ENCODE measurements at places on chromosomes 11 and 22.

- no peak for DNase-seq
Measured at GRCh38 chr22:49551897-49552614, 275.6 kb downstream of the BRD1 start.

DNA sequence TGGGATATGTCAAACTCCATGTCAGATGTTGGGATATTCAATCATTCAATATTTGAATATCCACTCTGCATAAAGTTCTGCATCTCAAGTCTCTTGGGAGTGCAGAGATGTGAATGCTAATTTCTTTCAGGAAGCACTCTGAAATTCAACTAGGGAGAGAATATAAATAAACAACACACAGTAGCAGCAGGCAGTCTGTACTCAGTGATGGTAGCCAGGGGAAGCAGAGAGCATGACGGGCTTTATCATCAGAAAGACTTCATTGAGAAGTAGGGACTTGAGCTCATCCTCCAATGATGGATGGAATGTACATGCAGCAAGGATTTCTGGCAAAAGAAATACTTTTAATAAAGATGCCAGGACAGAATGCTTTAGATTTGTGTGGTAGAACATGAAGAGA, 9.8 kb upstream of the TEAD1 start:
- DNase-seq = no peak

DNA sequence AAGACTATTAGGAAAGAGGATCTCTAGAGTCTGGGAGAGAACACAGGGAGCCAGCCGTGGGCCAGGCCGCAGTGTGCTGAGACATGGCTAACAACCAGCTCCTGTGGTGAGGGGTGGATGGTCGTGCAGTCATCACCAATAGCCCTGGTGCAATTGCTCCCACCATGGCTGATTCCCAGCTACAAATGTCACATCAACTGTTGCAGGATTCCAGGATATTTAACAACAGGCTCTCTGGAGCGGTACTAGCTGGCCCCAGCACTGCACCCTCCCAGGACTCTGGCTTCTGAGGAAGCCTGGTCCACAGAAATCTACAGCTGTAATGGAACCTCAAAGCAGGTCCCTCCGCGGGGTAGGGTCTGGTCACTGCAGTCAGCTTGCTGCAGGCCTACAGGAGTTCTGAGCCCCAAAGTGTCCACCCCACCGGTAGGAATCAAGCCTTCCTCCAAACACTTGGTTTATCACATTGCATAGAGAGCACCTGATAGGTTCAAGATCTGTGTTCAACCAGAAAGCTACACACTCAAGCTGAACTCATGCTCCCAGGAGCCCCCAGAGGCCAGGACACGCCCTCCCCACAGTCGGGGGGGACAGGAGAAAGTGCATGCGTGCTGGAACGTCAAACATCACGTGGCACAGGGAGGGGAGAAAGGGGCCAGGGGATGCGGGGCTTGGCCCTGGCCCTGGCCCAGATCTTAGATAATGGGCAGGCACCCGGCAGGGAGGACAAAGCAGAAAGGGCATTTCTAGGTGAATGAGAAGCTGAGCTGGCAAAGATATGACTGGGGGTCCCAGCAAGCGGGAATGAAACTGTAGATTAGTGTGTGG, 609.0 kb downstream of the TBC1D22A start:
- no peak for DNase-seq

DNA sequence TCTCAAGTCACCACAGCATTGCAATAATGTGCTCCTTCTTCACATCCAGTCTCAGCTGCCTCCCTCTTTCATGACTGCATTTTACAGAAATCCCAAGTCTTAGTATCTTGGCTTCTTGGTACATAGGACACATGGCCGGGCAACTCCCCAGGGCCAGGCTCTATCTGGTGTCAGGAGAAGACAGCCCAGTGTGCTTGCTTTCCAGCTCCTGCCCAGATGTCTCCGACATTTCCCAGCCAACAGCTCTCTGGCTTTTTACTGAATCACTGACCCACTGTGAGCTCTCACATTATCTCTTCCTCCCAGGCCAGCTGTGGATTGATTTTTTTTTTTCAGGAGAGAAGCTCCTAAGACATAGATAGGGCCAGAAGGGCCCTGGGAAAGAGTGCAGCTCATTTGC, 346.0 kb upstream of the C11orf87 start:
- DNase-seq = no peak

- DNase-seq = no peak
Measured at GRCh38 chr11:103013421-103013820, 57.9 kb upstream of the MMP13 start.

DNA sequence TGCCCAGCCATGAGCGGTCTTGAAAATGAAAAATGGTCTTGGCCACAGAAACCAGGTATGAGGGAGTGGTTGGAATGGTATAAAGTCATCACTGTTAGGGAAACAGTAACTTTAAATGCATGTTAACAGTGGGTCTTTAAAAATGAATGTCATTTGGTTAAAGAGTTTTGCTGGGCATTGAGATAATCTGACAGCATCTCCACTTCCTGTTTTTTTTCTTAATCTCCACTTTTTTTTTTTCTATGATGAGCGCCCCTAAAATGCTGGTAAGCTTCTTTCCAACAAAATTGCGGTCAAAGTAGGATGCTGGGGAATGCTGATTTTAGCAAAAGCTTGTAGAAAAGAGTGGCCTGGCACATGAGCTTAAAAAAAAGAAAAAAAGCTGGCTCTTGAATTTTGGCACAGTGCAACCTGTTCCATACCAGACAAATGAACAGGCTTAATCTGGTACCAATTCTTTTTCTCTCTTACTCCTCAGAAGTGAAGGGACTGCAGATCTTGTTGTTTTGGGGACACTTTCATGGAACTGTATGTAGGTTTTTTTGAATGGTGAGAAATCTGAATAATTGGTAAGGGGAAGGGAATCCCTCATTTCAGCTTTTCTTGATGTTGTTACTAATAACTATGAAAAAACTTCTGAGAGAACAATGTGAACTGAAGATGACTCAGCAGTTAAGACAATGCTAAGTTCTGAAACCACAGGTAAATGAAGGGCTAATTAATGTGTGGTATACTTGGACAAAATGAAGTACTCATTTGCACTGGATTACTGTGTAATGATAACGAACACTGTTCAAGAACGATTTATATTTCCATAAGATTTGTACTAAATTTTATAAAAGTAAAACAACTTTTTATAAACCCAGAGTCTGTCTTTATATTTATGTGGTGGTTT, 3.1 kb upstream of the ARHGEF12 start:
- no peak for DNase-seq

DNA sequence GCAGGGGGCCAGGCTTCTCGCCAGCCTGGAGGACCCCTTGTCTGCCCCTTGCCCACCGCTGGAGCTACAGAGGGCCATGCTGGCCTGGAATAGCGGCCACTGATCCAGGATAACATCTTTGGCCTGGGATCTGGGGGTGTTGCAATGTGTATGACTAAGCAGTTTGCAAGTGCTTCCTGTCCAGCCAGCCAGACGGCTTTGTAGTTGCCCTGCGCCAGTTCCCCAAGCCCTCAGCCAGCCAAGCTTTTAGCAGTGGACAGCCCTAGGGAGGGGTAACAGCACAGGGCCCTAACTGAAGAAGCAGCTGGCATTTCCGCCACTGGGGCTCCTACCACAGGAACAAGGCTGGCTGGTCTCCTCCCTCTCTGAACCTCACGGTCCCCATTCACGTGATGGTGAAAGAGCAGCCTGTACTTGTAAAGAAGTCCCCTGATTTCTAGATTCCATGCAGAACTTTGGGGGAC, 32.1 kb downstream of the UQCR10 start:
- DNase-seq = no peak

GRCh38 chr11:60184824-60185511, 2.1 kb upstream of the MS4A6A start:
- no peak for DNase-seq

GRCh38 chr11:58060939-58061672, 30.4 kb downstream of the OR6Q1 start:
- no peak for DNase-seq

- DNase-seq = no peak
Measured at GRCh38 chr11:104736502-104736901, 161.8 kb downstream of the CASP12 start.

- DNase-seq = no peak
Measured at GRCh38 chr11:31022080-31022479, 347.5 kb downstream of the DCDC1 start.

DNA sequence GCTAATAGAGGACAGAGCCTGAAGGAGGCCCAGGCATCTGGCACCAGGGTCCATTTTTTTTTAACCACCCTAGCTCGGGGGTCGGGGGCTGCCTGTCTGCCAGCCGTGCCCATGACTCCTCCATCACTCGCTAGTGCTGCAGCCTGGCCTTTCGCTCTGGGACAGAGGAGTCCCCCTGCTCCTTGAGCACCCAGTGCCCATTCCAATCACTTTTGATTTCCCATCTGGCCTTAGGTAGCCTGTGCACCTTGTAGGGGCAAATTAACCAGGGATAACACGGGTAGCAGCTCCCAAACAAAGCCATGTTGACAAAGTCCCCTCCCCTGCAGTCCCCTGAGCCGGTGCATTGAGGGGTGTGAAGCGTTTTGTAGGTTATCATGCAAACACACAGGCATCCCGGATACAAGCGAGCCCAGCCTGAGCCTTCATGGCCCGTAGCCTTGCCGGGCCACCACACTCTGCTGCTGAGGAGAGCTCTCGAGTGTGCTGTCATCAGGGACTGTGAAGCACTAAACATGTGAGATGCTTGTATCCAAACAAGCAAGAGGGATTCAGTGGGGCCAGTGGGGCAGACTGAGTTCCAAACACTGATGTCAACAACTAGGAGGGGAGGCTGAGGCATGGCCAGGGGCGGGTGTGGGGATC, 208.7 kb downstream of the DSCAML1 start:
- DNase-seq = no peak

- DNase-seq = no peak
Measured at GRCh38 chr22:32574411-32574810, 99.8 kb downstream of the FBXO7 start.

- DNase-seq = no peak
Measured at GRCh38 chr11:73538381-73538872, 59.5 kb downstream of the FAM168A start.

All from D341Med (cell line).